ENCODE measurements at places on chromosomes 4 and X.

DNA sequence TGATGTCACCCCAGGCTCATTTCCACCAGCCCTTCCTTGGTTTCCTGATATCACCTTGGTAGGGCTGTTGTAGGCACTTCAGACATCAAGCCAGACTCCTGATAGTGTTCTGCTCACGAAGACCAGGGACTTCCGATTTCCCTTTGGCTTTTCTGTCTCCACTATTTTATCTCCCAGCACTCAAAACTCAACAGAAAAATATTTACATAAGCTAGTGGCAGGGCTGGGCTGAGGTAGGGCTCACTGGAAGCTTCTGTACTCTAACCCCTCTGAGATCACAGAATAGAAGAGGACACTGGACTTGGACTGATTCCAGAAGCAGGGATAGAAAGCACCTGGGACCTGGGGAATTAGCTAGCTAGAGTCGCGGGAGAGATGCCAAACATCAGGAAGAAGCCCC lies 34.4 kb upstream of the EFNB1 start:
- no peak overlapping the region for H3K4me3 ChIP-seq
- H3K36me3 ChIP-seq = no peaks in the 10 kb centered on the region
- H3K27me3 ChIP-seq = no peaks in the 10 kb centered on the region
- H3K27ac ChIP-seq = no peak overlapping the region
- no peak for DNase-seq

DNA sequence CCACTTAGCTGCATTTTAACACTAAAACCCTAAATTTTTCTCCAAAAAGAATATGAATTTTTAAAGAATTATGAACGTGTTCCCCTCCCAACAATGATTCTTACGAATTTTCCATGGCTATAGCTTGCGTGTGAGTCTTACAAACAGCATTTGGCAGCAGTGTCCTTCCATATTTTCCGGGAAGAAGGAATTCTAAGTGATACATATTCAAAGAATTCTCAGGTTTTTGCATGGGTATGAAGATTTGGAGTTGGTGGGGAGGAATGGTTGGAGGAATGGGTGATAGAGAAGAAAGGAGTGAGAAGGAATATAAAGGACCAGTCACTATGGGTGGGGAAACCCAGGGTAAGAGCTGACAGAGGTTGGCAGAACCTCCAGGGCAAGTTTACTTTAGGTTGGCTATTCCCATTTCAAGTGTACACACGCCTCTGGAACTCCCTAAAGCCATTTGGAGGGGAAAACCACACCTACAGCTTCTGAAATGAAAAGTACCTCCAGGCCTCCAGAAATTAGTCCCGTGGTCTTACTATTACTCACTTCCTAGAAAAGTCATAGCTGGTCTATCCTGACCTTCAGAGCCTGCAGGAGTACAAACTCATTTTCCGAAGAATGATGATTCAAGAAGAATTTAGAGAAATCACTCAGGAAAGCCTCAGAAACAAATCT lies 420.8 kb upstream of the DIPK2B start:
- no peak overlapping the region for H3K4me3 ChIP-seq
- H3K27me3 ChIP-seq = no peaks in the 10 kb centered on the region
- no peak for DNase-seq

GRCh38 chr4:140374130-140374477 lies 658 bp downstream of the SCOC start:
- peak overlapping the region; percentile 89 for H3K4me3 ChIP-seq
- H3K36me3 ChIP-seq = peaks cover 2% of the 10 kb centered on the region
- H3K27ac ChIP-seq = peak overlapping the region; percentile 67
- H3K4me1 ChIP-seq = peaks cover 7% of the 10 kb centered on the region
- no peaks in the 10 kb centered on the region for H3K27me3 ChIP-seq

GRCh38 chrX:68462197-68462596 lies 28.9 kb upstream of the OPHN1 start:
- H3K27ac ChIP-seq = 0 out of 3 replicates have a peak overlapping the region, but pooled peaks have one; percentile 12
- H3K36me3 ChIP-seq = no peaks in the 10 kb centered on the region
- H3K27me3 ChIP-seq = no peaks in the 10 kb centered on the region
- DNase-seq = no peak
- no peak overlapping the region for H3K4me3 ChIP-seq
- no peaks in the 10 kb centered on the region for H3K4me1 ChIP-seq

DNA sequence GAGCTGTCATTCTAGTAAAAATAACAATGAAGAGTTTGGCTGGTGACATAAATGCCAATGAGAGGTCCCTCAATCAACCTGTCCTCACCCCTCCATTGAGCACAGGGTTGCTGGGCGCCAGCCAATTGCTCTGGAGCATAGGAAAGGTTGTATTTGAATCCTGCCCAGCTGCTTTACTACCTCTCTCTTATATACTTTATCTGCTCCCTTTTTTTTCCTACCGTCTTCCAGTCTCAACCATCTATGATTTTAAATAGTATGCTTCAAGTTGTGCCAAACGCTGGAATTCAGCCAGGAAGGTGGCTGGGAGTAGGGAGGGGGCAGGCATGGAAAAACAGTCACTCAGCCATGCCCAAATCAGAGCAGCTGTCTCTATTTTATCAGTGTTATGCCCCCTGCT lies 153.8 kb downstream of the NR3C2 start:
- H3K4me1 ChIP-seq = no peaks in the 10 kb centered on the region
- H3K4me3 ChIP-seq = no peak overlapping the region
- no peak for DNase-seq

GRCh38 chr4:101756181-101756580 lies 34.3 kb upstream of the BANK1 start:
- no peak overlapping the region for H3K27ac ChIP-seq
- DNase-seq = no peak
- no peaks in the 10 kb centered on the region for H3K36me3 ChIP-seq
- no peak overlapping the region for H3K4me3 ChIP-seq

GRCh38 chr4:26093551-26093950 lies 179.5 kb downstream of the SMIM20 start:
- no peaks in the 10 kb centered on the region for H3K27me3 ChIP-seq
- no peaks in the 10 kb centered on the region for H3K36me3 ChIP-seq
- H3K4me3 ChIP-seq = no peak overlapping the region
- no peak for DNase-seq

GRCh38 chr4:3725936-3726870 lies 40.0 kb upstream of the ADRA2C start:
- no peak overlapping the region for H3K27ac ChIP-seq
- H3K36me3 ChIP-seq = no peaks in the 10 kb centered on the region
- H3K27me3 ChIP-seq = peaks cover 47% of the 10 kb centered on the region
- H3K4me1 ChIP-seq = no peaks in the 10 kb centered on the region

GRCh38 chrX:7024850-7025249 lies 122.7 kb upstream of the STS start:
- H3K4me1 ChIP-seq = no peaks in the 10 kb centered on the region
- H3K27me3 ChIP-seq = no peaks in the 10 kb centered on the region
- H3K4me3 ChIP-seq = no peak overlapping the region
- no peaks in the 10 kb centered on the region for H3K36me3 ChIP-seq
- no peak overlapping the region for H3K27ac ChIP-seq

Data from K562 (cell line).